Fibroblast of mammary gland (primary cell): ENCODE measurements at places on chromosomes 2 and 18.
A peak's percentile ranks its signal among the peaks of the same experiment; 100 is the strongest.

DNA sequence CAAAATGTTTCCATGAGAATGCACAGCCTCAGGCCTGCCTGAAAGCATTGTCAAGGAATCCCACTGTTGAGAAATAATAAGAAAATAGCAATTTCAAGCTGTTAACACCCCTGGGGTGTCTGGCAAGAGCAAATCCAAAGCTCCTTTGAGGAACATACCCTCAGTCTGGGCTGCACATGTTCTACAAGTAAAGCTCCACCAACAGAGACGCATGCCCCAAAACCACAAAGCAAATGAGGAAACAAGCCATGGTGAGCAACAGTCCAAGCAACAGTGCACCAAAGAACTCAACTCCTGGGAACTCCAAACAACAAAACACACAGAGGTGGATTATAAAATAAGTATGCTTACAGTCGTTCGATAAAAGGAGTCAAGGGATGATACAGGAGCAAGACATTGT, 40.3 kb downstream of the CYP27C1 start:
- peak; percentile 35 for DNase-seq

- DNase-seq = peak; percentile 66
These were observed 88.8 kb downstream of the INHBB start for GRCh38 chr2:120434492-120435308.

DNA sequence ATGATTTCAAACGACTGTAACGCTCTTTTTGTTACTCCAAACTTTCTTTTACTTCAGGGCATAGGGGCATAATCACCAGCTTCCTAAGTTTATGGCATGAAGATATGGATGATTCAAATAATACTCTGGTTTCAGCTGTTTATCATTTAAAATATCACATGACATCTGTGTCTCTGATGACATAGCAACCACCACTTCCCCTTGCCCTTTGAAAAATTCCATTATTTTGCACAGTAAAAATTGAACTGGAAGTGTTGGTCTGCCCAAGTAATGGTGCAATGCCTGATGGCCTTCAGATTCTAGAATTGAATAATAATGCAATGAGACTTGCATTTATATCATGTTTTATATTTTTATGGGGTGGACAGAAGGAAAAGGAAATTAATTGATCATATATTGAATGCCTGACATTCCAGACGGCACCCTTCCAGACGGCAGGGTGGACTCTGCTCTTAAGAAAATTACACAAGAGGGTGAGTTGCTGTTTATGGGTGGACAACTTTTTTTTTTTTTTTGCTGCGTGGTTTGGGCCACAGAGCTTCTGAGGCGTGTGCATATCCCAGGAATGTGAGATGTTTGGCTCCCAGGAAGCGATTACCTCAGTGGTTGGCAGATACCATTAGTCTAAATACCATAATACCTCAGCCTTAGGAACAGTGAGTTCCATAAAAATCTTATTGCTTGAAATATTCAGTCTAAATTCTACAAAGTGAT, 101.7 kb upstream of the ZNF521 start:
- peak; percentile 69 for DNase-seq

GRCh38 chr2:120596990-120597594, 138.6 kb upstream of the GLI2 start:
- peak; percentile 89 for DNase-seq

DNA sequence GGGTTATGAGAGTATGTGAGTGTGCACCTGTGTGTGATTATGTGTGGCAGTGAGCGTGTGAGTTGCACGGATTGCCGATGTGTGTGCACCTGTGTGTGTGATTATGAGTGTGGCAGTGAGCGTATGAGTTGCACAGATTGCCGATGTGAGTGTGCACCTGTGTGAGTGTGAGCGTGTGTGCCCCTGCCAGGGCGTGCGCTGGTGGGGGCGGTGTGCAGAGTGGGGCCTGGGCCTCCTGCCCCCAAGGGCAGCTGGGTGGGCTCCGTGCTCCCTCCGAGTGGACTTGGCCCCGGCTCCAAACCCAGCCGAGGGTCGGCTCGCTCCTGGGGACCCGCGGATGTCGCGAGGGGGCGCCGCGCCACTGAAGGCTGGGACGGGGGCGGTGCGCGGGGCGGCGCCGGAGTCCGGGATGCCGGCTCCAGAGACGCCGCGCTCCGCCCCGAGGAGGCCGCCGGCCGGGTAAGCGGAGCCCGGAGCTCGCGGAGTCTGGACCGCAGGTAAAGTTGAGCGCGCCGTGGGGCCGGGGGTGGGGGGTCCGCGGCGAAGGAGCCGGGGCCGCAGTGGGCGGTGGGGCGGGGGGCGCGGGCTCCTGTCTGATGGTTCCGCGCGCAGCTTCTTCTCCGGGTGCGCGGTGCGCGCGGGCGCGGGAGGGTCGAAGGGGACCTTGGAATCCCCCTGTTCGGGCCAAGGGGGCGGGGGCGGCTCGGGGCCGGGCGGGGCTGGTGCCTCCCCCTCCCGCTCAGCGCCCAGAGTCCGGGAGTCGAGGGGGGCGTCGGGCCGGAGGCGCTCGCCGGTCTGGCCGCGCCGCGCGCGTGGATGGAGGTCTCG, at the start of gene KCNG2:
TSS of gene KCNG2 (plus strand) at position 421 of the 828 bp plus-strand sequence. CDS start 65,730 bp downstream, outside the sequence.
- DNase-seq = peak; percentile 16

DNA sequence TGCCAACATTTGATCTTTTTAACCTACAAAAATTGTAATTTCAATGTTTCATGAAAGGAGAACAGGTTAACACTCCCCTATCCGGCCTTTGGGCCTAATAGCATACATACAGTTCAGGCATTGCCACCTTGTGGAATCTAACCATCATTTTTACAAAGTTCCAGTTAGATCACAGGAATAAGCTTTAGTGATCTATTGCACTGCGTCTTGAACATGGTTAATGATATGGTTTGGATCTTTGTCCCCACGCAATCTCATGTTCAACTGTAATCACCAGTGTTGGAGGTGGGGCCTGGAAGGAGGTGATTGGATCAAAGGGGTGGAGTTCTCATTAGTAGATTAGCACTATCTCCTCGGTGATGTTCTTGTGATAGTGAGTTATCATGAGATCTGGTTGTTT, 58.2 kb upstream of the NEUROD1 start:
- no peak for DNase-seq

GRCh38 chr2:205682239-205682970, at the start of gene NRP2:
NRP2 (plus strand) TSS chr2:205682501; CDS start chr2:205683291, 790 bp downstream.
- peak; percentile 76 for DNase-seq

DNA sequence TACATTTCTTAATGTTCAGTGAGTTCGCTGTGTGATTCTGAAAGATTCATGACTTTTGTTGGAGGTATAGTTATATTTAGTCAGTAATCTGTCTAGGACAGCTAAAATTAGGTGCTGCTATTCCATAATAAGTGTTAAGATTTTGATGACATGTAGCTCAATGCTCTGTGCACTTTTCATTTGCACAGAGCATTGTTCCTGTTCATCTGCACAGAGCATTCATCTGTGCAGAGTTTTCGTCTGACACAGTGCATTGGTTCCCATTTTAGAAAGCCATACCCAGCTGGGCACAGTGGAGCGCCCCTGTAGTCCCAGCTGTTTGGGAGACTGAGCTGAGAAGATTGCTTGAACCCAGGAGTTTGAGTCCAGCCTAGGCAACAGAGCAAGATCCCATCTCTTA, 8.6 kb downstream of the POLI start:
- DNase-seq = no peak

DNA sequence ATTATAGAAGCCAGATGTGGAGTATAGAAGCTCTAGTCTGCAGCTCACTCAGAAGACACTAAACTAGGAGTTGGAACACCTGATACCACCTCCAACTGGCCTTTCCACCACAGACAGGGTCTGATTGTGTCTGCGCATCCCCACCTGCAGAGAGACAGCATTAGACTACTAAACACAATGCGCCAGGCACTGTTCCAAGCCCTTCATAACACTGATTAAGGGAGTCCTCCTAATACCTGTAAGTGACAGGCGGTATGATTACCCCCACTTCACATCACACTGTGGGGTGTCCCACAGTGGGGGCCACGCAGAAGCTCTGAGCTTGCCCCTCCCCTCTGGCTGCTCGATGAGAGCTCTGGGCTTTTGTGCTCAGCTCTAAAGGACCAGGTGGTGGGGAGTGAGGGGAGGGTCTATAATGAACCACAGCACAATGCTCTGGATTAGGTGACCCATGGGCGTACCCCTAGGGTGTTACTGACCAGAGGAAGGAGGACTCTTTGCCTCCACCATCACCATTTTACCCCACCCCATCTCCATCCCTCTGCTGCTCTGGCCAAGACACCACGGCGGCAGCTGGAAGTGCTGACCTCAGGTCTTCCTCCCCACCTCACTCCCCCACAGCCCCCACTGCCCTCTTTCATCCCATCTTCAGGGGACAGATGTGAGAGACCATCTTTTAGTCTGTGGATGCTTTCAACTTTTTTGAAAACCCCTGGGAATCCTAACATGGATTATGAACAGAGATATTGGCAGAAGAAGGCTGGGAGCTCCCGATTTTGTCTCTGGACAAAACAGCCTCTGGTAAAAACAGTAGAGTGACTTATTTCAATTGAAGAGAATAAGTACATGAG, 145.1 kb downstream of the GFPT1 start:
- no peak for DNase-seq

GRCh38 chr18:27808683-27809082, 368.2 kb downstream of the CDH2 start:
- DNase-seq = peak; percentile 1

DNA sequence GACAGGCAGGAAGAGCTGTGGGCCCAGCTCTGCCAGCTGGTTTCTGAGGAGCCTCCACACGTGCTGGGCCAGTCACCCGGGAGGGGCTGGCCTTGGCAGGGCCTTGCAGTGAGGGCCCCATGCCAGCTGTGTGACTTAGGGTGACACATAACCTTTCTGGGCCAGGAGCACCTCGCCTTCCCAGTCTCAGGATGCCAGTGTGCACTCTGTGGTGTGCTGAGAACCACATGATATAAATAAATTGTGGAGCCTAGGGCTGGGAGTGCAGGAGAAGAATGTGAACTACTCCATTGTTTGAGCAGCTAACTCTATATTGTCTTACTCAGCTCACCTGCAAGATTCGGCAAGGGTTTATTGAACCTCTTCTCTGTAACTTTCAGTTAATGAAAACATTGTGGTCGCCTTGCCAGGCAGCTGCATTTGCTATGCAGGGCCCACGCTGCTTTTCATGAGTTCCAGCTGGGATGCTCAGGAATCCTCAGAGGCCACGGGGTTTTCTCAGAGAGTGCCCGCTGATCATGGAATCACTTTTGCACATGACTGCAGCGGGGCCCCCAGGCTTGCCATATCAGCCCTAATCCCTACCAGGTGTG, 222.3 kb downstream of the SH3RF3 start:
- DNase-seq = peak; percentile 89

DNA sequence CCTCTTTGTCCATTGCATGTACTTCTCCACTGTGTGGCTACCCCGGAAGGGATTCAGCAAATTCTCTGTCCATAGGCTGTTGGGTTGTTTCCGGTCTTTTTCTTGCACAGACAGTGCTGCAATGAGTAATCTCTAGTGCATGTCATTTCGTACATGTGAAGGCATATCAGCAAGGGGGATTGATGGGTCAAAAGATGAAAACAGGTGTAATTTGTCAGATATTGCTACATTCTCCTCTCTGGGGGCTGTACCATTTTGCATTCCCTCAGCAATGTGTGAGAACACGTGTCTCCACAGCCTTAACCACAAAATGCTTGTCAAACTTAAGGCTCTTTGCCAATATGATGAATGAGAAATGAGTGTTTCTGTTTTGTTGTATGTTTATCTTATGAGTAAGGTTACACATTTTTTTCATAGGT, 60.5 kb downstream of the KLHL29 start:
- DNase-seq = peak; percentile 91

DNA sequence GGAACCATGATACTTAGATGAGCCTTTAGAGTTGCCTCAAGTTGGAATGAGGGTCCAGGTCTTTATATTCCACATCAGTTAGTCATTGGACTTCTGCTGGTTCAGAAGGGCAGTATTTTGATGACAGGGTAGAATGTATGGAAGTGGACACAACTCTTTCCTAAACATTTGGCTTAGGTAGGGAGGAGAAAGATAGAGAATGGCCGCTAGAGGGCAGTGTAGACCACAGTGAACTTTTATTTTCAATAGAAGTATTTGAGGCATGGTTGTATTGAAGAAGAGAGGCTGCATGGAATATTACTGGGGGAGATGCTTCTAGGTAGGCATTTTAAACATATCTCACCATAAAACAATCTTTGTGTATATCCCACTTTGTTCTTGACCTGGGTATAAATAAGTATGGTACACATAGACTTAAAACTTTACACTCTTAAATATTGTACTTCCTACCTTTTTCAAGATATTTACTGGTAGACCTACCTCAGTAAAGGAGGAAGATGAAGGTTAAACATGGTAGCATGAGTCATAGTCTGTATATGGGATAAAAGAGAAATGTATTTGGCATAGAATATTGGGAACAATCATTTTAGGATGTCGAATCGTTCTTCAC, 497.6 kb upstream of the FAM98A start:
- DNase-seq = peak; percentile 67

- DNase-seq = no peak
These were observed 46.6 kb upstream of the MAL start for GRCh38 chr2:94978917-94979316.

GRCh38 chr18:63054901-63055584, 264.5 kb downstream of the BCL2 start:
- no peak for DNase-seq

- no peak for DNase-seq
These were observed 7.7 kb upstream of the ALLC start for GRCh38 chr2:3650140-3650920.

- DNase-seq = peak; percentile 61
These were observed 21.0 kb upstream of the PDE1A start for GRCh38 chr2:182447863-182448262.

- DNase-seq = no peak
These were observed 32.4 kb downstream of the TMEM87B start for GRCh38 chr2:112087346-112088020.

DNA sequence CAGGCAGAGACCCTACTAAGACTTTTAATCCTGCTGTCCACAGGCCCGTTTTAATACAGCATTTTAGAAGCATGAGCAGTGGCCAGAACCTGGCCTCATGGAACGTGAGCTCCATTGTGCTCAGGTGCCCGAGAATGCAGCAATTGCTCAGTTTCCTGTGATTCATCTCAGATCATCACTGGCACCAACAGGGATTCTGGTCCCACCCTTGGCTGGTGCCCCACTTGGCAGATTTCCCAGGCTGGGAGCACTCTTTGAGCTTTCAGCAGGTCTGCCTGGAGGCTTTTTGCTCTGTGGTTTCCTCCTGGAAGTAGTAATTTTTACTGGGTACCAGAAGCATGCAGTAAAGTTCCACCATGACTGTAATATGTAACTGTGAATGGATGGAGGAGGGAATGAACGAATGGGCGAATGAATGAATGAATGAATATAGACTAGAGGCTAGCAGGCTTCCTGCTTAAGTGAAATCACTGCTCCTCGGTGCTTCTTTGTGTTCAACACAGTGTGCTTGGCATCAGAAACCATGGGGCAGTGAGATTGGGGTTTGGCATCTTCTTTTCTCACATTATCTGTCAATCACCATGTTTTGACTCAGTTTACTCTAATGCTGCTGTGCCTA, 312.9 kb downstream of the PRKCE start:
- peak; percentile 94 for DNase-seq

- no peak for DNase-seq
These were observed 34.4 kb downstream of the ITGA6 start for GRCh38 chr2:172461591-172462372.

DNA sequence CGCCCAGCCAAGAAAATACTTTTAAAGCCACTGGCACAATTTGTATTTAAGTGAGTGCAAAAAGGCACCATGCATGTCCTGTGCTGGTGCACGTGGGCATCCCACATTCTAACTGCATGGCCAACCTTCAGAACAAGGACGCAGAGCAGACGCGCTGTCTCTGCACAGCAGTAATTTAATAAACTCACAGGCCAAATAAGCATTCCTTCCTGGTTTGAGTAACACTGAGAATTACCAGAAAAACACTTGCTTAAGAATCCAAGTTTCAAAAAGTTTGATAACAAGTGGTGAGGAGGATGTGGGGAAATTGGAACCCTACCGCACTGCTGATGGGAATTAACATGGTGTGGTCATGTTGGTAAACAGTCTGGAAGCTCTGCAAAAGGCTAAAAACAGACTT, 38.7 kb downstream of the RPL31 start:
- peak; percentile 13 for DNase-seq
